ENCODE measurements at places on chromosomes 1 and 21.

- no peak for DNase-seq
These were observed 31.2 kb downstream of the NKAIN1 start for GRCh38 chr1:31208361-31208945.

DNA sequence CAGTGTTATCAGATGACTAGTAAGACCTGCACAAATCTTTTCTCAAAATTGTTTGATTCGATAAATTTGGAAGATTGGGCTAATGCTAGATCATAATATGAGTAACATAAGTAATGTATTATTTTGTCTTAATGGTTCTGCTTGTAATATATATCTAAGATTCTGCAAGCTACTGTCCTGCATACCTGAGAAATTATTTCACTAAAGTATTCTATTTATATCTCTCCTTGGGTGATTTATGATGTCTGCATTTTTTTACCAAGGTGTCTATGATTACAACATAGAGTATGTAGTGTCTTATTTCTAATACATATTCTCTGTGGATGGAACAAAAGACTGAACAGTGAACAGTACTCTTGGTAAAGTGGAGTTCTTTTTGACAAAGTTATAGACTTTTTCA is 166.6 kb downstream of the CLEC20A start:
- DNase-seq, result no peak

DNA sequence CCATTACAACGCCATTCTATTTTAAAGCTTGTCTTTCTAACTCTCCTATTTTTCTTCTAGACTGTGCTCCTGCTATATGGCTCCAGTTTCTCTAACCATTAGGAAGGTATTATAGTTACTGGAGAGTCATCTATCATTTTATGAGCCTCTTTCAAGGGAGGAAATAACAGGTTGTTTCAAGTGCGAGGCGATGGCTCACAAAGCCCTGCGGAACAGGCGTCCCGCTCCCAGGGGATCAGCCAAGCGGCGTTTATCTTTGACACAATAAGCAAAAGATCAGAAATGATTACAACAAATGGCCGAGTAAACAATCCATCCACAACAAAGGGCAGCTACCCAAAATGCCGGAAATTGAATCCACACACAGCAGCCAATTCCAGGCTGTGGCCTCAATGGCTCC is 249.5 kb upstream of the POU3F1 start:
- DNase-seq, result no peak

DNA sequence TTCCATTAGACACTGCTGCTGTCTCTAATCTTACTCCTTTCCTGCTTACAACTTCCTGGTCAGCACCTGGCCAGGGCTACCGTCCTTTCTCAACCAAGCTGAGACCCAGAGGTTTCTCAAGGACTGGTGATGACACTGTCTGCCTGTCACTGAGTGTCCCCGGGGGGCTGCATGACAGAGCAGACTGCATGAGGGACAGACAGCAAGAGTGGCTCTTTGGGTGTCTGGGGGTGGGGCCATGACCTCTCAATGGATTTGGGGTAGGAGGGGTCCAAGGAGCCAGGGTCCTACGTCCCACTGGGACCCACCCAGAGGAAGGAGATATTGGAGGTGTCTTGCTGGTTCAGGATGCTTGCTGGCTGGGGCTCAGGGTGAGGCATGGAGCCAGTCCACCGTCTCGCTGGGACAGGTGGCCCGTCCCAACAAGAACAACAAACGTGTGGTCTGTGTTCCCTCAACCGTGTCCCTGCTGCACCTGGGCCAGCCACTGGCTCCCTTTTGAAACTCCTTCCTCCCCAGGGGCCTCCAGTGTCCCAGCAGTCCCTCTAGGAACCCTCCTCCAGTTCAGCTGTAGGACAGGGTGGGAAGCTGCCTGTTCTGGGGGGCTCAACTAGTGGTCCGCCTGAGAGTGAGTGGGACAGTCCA is 344.6 kb upstream of the AJAP1 start:
- DNase-seq, result no peak

GRCh38 chr1:170356585-170356984 is 175.4 kb upstream of the GORAB start:
- DNase-seq, result no peak

- DNase-seq, result no peak
These were observed 831.6 kb downstream of the BRINP3 start for GRCh38 chr1:189646066-189646465.

DNA sequence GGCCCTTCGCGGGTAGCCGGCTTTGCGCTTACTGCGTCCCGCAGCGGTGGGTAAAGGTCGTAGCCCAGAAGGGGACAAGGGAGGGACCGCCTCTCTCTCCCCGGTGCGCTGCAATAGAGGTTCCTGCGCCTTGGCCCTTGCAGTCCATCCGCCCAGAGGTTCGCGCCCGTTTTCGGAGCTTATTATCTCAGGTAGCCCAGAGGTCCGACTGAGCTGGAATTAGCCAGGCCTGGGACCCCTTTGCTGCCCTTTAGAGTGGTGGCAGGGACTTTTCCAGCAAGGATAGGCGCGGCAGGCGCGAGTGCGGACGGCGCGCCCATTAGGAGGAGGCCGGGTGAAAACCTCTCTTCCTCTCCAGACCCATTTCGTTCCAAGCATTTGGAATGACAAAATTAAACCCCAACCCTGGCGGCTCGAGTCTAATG is 5.0 kb downstream of the LHX4 start:
- DNase-seq, result no peak

DNA sequence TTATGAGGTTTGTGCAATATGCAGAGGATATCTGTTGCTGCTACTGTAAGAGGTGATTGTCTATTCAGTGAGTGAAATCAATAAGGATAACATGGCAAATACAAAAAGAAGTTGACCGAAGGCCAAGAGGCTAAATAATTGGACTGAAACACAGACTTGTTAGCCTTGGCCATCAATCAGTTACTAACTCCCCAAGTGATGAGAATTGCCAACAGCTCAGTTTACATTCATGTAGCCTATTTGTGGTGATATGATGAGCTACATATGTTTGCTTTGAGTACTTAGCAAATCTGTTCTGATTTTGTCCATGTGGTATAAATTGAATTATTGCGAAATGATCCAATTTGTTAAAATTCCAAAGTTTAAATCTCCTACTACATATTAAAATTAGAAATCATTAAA is 68.6 kb upstream of the VAV3 start:
- no peak for DNase-seq

DNA sequence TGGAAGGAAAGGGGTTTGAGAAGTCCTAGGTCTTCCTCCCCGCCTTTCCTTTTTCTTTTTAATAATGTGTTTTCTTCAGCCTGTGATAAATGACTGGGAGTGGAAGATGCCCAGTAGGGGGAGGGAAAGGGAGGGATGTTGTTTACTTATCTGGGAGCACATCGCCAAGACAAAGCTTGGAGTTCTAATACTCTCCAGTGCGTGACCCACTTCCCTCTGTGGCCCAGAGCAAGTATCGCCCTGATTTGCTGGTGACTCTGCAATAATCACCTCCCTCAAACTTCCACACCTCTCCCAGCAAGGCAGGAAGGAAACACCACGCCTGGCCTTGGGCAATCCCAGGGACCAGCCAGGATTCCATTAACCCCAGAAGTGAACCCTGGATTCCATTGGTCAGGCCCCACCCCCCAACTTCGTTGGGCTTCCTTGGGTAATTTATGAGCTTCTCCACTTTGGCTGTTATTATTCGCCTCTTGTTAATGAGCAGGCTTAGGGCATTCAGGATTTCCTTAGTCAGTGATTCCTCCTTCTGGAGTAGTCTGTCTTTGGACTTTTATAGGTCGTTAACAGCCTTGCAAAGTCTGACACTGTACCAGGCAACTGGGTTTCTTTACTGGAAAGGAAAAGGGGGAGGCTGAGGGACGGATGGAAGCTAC is 24.3 kb upstream of the GRHL3 start:
- no peak for DNase-seq

GRCh38 chr1:65255035-65255655 is 54.2 kb upstream of the DNAJC6 start:
- no peak for DNase-seq

DNA sequence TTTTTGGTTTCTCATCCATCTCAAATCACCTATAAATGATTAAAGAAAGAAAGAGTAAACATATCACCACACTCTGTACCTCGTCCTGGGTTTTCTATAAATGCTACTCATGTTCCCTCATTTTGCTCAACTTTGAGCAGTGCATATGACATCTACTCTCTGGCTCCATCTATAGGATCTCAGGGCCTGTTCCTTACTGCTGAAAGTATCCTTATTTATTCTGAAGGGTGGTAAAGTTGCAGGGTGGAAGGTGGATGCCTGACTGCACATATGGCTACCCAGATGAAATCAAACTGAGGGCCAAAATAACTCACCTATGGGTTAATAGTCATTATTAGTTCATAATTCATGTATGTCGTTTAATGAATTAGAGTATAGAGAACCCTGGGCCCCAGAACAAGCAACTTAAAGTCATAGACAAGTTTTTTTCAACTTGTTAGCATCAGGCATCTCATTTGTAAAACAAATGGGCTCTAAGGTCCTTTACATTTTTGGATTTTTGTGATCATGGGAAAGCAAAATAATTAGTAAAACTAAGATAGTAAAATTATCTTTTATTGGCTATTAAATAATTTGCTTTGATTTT is 46.5 kb downstream of the NCF2 start:
- DNase-seq, result no peak

GRCh38 chr1:154154534-154155191 is at the start of gene NUP210L:
Gene NUP210L (minus strand): TSS chr1:154155073.
- no peak for DNase-seq

GRCh38 chr1:246515390-246516005 is 8.4 kb upstream of the SMYD3 start:
- no peak for DNase-seq

GRCh38 chr1:187244623-187245022 is 415.9 kb downstream of the PLA2G4A start:
- no peak for DNase-seq

GRCh38 chr1:79497193-79497773 is 490.8 kb upstream of the ADGRL4 start:
- no peak for DNase-seq

DNA sequence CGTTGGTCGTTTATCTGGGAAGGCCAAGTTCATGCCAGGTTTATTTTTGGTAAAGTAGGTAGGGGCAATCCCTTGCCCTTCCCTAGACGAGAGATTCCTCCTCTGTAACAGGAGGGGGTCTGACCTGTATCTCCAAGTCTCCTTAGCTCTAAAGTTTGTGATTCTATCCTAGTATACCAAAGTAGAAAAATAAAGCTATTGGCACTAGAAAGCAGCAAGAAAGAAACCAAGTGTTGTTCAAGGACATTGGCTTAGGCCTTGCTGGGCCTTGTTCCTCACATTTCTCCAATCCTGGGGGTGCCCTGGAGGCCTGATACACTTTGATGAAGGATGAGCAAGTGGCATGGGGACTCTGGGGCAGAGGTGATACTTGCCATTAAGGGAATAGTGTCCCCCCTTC is 814 bp downstream of the MTARC2 start:
- DNase-seq, result no peak

DNA sequence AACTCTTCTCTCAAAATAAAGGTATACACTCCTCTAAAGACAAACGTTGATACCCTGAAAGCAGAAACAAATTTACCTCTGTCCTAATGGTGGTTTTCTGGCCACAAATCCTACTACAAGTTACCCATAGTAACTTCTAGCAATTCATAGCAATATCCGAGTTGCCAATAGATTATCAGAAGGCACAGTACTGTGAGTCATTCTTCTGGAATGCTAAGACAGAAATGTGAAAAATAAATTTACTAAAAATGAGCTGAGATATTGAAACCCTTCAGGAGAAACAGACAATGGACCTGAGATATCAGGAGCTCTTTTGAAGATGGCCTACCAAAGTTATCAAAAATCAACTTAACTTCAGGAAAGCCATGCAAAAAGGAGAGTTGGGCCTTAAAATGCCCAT is 715.0 kb upstream of the ADAMTS5 start:
- DNase-seq, result no peak

DNA sequence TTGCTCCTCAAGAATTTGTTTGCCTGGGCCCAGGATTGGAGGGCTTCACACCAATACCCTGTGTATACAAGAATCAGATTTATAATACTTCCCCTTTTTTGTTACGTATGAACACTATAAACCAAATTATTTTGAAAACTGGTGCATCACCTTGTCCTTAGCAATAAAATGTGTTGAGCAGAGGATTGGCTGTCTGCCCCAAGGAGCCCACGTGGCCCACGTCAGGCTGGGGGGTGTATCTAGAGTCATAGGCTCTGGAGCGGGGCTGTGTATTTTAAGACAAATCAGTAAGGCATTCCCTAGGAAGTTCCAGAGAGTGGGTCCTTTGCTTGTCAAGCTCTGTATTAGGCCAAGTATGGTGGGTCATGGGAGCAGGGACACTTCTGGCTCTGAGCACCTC is 2.0 kb upstream of the ST3GAL3 start:
- DNase-seq, result no peak

- peak; percentile 17 for DNase-seq
These were observed 948 bp downstream of the TXLNA start for GRCh38 chr1:32180186-32181060.

GRCh38 chr1:36455386-36455785 is 5.1 kb upstream of the OSCP1 start:
- DNase-seq, result no peak

DNA sequence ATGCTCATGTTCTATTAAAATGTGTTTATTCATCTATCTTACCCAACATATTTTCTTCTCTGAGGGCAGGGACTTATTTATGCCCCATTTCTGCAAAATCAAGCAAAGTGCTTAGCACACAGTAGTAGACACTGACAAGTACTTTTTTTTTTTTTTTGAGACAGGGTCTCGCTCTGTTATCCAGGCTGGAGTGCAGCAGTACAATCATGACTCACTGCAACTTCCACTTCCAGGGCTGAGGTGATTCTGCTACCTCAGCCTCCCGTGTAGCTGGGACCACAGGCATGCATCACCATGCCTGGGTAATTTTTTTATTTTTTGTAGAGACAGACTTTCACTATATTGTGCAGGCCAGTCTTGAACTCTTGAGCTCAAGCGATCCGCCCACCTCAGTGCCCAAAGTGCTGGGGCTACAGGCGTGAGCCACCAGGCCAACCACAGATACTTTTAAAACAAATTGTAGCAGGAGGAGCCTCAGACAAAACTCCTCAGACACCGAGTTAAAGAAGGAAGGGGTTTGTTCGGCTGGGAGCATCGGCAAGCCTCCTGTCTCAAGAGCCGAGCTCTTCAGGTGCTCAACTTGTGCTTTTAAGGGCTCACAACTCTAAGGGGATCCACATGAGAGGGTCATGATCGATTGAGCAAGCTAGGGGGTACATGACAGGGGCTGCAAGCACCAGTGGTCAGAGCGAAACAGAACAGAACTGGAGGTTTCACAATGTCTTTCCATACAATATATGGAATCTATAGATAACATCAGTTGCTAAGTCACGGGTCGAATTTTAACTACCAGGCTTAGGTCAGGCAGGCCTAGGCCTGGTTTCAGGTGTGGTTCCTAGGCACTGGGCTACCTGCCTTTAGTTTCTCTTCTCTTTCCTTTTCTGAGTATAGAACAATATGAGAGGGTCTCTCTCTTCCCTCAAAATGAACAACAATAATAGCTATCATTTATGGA is 5.7 kb upstream of the TMEM167B start:
- no peak for DNase-seq

DNA sequence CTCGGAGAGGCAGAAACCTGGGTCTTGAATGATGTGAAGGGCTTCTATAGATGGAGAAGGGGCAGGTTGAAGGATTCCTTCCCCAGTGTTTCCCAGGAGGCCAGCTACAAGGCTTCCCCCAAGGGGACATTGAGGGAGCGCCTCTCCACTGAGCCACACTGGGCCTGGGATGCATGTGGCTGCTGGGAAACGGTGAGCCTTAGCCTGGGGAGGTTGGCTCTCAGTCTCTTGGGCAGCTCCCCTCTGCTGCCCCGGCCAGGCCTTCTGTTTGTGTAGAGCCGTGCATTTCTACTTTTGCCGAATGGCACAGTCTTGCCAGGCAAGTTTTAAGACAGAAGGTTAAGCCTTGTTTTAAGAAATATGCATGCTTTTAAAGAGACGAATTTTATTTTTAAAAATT is 254.4 kb upstream of the POU3F1 start:
- DNase-seq, result no peak
